ENCODE measurements at places on chromosomes 2 and 18. TPM values are rescaled to one million over a fixed set of nuclear protein-coding genes. Genes with fewer than 3 reads are reported as not detected.

The CFAP53 gene
- total RNA-seq: 1.9 TPM

The GRHL1 gene
- 10.6 TPM for total RNA-seq

The IL36A gene
- total RNA-seq: not detected

The FSHR gene
- not detected for total RNA-seq

The LINC00305 gene
- not detected for total RNA-seq

The VWA3B gene
- not detected for total RNA-seq

The SGPP2 gene
- 0.57 TPM for total RNA-seq

The SLC23A3 gene
- 7.1 TPM for total RNA-seq

The OR6B2 gene
- not detected for total RNA-seq

The ANKRD30B gene
- not detected for total RNA-seq

The MAP3K20 gene
- total RNA-seq: 60.5 TPM

The TMEM198 gene
- 5.8 TPM for total RNA-seq

The HK2 gene
- total RNA-seq: 7.8 TPM

The LTBP1 gene
- total RNA-seq: 10.3 TPM

The POTEJ gene
- total RNA-seq: not detected

The ZSWIM2 gene
- total RNA-seq: not detected

The HOXD12 gene
- total RNA-seq: not detected

The SPEG gene
- 55.8 TPM for total RNA-seq

The INHA gene
- 9.1 TPM for total RNA-seq

The SKOR2 gene
- total RNA-seq: not detected

- no peak for DNase-seq
Observed at GRCh38 chr2:187577310-187577709, 23.1 kb upstream of the TFPI start.

DNA sequence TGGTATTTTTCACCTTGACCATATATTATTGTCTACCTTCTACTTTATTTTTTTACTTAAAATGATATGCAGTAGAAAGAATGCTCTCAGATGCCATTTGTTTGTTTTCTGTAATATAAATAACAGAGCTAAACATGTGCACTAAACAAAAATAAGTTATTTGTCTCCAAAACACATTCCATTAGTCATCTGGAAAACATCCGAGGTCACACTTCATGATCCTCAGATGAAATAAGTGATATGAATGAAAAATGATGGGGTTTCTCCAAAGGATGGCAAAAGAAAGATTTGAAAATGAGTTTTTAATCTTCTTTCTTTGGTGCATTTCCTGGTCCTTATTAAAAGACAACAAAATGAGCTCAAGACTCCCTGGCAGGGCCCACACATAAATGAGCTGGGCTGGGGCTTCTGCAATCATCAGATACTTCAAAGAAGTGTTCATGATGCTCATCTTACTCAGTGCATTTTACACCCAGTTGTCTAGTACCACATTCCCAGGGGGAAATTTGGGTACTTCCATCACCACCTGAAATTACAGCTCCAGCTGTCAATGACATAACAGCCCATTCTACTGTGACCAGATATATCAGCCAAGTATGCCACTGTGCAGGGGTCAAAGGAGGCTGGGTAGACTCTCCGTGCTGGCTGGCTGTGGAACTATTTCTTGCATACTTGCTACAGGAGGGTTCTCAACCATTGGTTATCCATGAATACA is 283.5 kb downstream of the PID1 start:
- DNase-seq: no peak

DNA sequence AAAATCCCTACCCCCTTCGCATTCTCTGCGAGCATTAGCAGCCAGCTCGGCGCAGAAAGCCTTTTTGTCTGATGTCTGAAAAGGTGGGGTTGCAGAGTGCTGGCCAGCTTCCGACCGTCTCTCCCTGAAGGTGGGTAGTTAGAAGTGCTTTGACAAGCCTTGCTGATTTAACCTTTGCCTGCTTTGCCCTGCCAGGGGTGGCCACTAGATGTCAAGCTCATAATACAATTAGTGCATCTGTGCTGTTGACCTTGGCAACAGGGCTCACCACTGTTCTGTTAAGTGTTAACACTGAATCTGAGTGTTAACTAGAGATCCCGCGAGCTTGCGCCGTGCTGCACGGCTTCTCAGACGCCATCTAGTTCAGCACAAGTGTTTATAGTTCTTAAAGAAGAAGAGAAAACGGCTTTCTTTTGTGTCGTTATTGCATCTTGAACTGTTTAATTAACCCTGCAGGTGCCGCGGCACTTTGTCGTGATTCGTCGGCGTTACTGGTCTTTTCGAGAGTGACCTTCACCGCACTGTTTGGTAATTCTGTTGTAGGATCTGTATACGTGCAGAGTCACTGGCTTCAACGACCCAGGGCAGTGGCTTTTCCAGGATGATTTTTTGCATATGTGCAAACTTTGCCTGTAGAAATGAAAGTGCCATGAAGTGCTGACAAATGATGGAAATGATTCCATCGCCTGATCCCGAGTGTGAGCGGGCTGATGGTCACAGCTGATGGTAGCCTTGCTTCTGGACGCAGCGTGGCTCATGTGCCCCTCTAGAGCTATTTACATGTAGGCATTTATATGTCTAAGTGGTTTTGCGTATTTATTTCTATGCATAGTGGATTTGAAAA is 5.5 kb downstream of the SALL3 start:
- DNase-seq: no peak

GRCh38 chr2:180254872-180255271 is 247.8 kb upstream of the CWC22 start:
- DNase-seq: no peak

- DNase-seq: peak; percentile 74
Observed at GRCh38 chr2:234880551-234881211, 71.1 kb upstream of the SH3BP4 start.

GRCh38 chr2:143582046-143582747 is 453.0 kb downstream of the ARHGAP15 start:
- no peak for DNase-seq

DNA sequence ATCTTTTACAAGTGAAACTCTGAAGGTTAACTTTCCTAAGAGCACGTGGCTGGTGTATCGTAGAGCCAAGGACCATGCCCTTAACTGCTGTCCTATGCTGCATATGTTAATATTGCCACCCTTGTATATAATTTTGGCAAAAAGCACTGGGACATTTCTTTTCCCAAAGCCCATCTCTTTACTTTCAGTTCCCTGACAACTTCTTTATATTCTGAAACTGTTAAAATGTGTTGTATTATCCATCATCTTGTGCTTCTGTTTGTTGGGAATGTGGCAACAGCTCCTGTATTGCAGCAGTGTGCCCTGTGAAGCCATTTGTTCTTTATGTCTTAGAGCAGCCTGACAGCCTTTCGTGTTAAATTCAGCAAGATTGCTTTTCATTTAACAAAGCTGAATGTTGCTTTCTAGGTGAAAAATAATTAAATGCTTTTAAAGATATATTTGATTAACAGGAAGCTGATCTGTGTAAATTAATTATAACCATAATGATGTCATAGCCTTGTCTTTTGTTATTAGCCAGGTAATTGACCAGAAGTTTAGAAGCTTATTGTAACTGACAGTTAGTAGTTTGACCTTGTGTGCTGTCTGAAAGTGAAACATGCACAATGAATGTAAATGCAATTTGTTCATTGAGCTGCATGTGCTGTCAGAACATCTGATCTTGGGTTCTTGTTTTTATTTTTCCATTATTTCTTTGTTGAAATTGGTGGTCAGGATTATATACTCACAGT is 9.7 kb downstream of the RHBDD1 start:
- DNase-seq: no peak

GRCh38 chr2:176405477-176405876 is 136.2 kb downstream of the MTX2 start:
- no peak for DNase-seq

DNA sequence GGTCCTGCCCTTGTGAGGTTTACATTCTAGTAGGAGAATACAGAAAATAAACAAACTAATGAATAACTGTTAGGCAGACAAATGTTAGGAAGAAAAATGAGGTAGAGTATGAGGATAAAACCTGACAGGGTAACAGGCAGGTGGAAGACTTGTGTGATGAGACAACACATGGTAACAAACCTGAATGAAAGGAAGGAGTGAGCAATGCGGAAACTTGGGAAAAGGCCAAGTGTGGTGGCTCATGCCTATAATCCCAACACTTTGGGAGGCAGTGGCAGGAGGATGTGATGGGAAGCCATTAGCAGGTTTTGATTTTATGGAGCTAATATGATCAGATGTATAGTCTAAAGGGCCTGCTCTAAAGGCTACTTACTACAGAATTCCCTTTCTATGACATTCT is 74.2 kb downstream of the INO80D start:
- no peak for DNase-seq

GRCh38 chr2:149329068-149329467 is 1.3 kb upstream of the LYPD6 start:
- no peak for DNase-seq

DNA sequence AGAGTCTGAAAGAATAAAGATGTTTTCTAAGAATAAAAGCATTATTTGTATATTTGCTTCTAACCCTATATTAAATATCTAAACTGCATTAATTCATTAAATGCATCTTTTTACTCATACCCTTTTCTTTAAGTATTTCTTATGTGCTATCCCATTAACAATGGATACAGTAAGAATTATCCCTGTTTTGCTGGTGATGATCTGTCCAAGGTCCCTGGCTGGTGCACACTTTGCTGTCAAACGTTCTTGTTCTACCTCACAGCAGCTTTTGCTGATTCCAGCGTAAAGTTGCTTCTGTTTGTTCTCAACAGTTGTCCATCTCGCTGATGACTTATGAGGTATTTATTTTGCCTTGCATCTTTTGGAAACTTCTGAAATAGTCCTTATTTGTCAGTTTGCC is 504.0 kb downstream of the PLCL1 start:
- no peak for DNase-seq

DNA sequence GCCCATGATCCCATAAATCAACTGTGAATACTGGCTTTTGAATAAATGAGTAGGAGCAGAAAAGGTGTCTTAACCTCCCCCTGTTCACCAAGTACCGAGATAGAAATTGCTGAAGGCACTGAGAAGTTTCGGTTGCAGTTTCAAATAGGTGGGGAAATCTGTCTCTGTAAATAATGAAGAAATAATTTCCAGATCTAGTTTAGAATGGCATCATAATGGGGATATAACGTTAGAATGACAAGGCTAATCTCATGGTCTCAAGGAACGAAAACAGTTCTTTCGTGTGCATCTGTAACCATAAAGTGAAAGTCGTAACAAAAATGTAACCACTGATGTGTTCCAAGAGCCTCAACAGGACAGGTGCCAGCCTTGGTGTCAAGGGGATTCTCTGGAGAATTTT is 49.9 kb upstream of the TMEM18 start:
- no peak for DNase-seq

- DNase-seq: no peak
Observed at GRCh38 chr2:154331784-154332183, 366.7 kb upstream of the KCNJ3 start.

GRCh38 chr2:44956843-44957242 is 15.3 kb downstream of the SIX3 start:
- DNase-seq: no peak

GRCh38 chr2:72669121-72669520 is 156.7 kb downstream of the EXOC6B start:
- DNase-seq: no peak

DNA sequence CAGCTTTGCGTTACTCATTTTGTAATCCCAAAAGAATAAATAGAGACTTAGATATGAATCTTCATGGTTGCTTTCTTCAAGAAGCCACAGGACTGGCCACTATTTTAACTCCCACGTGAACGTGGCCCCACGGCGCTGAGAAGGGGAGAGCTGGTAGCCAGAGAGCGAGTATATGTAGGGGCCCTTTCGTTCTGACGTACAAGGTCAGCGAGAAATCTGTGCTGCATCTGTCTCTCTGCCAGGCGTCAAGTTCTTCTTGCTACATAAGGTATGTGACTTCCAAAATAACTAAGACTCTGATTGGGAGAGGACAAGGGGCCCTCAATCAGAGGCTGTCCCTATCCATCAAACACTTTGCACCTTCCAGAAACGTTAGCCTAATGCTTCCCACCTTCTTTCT is 149.2 kb downstream of the PLEKHA3 start:
- DNase-seq: no peak

- no peak for DNase-seq
Observed at GRCh38 chr2:1812926-1813325, 68.6 kb upstream of the PXDN start.

DNA sequence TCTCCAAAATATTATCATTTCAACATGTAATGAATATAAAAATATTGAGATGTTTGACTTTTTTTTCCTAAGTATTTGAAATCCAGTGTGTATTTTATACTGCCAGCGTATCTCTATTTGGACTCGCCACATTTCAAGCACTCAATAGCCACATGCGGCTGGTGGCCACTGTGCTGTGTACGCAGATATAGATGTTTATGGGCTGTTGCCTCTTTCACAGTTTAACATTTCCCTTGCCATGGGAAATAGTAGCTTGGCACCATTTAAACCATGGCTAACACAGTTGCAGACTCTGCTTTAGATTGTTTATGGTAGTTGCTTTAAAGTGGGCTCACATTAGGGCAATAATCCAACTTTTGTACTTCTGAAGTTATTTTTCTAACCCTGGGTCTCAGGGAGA is 136.6 kb upstream of the ITGB6 start:
- no peak for DNase-seq

DNA sequence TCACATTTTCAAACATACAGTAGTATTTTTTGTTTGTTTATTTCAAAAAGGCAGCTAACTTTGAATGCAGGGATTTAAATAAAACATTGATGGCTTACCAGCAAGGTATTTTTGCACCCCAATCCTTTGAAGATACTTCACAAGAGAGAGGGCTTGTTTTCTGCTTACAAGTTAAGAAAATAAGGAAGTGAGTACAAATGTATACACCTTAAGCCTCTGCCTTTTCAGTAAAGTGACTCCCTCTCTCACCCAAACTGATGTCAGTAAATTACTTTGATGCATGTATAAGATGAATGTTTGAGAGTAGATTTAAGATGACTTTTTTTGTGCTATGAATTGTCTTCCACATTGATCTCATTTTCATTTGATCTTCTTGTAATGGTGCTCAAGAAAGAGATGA is 820.0 kb downstream of the CPS1 start:
- no peak for DNase-seq

All from PC-9 (cell line).